SHP77 treated with DMSO at 0.1 percent for 48 hours (cell line): ENCODE measurements at places on chromosomes 5 and 9.

GRCh38 chr9:124350494-124351263 lies 64.6 kb downstream of the PSMB7 start:
- DNase-seq = no peak

- no peak for DNase-seq
Observed at GRCh38 chr5:151739395-151739794, 19.0 kb downstream of the ATOX1 start.

- DNase-seq = no peak
Observed at GRCh38 chr5:176787676-176788075, 22.7 kb upstream of the UNC5A start.

DNA sequence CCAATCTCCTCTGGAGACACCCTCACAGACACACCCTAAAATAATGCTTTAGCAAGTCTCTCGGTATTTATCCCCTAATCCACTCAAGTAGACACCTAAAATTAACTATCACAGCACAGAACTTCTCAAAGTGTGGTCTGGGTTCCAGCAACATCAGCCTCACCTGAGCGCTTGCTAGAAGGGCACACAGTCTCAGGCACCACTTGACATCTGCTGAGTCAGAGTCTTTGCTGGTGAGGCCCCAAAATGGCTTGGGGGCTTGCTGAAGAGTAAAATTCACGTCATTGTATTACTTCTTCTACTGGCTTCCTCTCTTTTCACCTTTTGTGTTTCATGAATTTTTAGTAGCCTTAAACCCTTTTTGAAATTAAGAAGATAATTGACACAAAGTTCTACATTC lies 9.0 kb downstream of the FOXB2 start:
- no peak for DNase-seq

DNA sequence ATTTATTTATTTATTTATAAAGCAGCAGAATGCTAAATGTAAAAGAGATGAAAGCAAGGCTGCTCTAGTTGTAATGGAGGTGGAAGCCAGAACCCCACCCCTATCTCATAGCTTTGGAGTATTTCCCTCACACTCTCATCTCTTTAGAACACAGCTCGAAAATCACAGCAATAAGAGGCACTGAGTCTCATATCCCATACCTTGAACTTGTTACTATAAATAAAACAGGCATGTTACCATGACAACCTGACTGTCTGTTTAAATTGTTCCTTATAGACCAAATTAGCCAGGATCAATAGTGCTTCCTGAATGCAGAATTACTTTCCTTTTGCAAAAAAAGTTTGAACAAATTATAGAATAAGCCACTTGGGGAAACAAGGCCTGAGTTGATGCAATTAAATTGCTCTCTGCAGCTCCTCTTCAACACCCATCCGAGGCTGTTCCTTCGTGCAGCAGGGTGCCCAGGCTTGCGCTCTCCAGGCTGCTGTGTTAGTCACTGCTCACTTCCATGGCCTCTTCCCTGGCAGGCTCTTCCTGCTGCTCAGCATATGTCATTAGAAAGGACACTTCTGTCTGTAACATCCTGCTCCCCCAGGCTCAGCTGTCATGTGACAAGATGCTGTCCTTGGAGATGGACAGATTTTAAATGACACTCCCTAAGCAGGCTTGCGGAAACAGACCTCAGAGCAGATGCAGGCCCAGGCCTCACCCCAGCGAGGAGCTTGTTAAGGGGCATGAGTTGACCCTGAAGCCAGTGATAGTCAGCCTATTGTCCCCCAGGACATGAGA lies 120.2 kb downstream of the CARTPT start:
- DNase-seq = no peak

- DNase-seq = no peak
Observed at GRCh38 chr5:97918620-97919019, 735.6 kb upstream of the RIOK2 start.
